ENCODE measurements at places on chromosomes 12 and 14.

GRCh38 chr14:104281768-104282301 is 143.4 kb downstream of the KIF26A start:
- DNase-seq: no peak

DNA sequence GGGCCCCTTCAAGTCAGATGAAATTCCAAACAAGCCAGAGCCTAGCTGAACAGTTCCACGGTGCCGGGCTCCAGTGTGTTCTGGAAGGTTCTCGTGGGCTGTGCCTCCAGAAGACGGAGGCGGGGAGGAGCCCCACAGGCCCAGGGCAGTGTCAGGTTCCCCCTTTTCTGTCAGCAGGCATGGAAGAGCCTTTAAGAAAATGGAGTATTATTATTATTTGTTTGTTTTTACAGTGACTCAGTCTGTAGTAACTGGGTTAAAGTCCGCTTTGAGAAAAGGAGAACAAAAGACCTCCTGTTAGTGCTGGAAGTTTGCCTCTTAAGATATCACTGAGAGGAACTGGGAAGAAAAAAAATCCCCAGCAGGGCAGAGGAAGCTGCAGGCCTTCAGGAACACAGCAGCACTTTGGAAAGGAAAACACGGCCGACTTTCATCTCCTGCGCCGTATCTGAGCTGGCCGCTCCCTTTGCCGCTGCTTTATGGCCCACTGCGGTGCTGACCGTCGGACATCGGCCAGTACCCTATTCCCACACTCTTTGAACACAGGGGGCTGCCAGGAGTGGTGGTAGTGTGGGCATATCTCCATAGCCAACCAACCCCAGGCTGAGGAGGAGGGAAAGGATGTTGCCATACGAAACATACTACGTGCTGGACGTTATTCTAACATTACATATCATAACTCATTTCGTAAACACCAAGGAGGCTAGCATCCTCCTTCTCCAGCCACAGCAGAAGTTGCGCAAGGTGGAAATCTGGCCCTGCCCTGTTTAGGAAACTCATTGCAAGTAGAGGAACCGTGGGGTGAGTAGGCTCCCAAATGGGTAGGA is 194.0 kb downstream of the ZFP36L1 start:
- DNase-seq: no peak

DNA sequence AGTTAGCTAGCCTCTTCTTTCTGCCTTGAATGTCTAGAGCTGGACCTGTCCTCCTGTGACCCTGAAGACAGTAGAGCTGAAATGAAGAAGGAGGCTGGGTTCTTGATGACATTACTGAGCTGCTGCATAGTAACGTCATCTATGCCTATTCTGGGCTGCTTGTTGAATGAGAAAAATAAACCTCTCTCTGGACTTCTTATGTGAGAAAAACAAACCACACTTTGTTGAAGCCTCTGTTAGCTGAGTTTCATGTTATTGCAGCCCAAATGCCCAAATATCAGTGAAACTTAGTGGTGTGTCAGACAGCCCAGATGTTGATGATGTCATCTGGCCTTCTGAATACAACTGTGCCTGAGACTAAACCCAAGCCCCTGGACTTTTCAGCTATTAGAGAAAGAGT is 67.0 kb upstream of the MAX start:
- DNase-seq: peak; percentile 43

DNA sequence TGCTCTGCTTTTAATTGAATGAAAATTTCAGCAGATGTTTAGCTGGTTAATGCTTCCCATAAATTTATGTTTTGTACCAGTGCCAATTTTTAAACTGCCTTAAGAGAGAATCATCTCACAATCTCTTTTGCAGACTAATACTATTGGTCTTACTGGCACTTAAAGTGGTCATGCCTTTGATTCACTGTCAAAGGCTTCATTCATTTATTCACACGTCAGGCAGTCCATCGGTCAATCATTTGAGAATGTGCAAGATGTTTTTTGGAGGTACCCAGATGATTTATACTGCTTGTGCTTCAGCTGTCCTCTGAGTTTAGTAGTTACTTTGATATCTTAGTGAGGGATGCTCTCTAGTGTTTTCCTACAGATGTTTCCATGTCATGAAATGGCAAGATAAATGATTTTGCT is 83.4 kb downstream of the NAV3 start:
- no peak for DNase-seq

DNA sequence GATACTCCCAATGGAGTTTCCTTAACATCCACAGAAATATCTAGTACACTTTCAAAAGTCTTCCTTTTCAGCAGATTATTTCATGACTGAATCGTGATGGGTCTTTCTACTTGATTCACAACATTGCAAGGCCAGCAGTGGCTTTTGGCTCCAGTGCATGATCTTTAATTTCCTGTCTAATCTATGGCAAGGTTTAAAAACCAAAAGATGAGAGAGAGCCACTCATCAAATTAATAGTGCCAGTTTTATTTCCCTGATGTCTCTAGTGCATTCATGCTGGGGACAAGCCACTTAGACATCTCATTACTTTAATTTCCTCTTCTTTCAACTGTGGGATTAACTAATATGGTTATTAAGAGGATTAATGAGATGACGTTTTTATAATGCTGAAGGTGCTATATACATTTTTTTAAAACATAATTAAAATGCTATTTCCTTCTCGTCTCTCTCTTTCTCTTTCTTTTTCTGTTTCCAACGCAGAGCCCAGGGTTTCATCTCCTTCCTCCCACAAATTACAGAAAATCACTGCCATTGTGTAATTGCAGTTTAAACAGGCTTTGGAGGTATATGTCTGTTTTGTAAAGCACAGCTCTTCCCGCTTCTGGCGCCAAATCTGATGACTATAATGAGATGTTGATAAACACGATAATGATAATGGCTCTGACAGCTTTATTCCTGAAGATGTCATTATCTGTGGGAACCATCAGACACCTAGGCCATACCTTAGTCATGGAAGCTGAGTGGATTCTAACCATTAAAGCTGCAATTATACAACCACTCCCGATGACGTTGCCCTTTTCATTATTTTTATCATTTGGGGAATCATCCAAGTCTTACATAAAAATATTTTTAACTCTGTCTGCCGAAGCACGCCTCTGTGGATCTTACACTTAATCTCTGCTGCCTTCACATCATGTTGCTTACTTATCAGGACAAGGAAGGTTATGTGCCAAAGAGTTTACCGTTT is 103.1 kb upstream of the PPM1H start:
- DNase-seq: no peak

DNA sequence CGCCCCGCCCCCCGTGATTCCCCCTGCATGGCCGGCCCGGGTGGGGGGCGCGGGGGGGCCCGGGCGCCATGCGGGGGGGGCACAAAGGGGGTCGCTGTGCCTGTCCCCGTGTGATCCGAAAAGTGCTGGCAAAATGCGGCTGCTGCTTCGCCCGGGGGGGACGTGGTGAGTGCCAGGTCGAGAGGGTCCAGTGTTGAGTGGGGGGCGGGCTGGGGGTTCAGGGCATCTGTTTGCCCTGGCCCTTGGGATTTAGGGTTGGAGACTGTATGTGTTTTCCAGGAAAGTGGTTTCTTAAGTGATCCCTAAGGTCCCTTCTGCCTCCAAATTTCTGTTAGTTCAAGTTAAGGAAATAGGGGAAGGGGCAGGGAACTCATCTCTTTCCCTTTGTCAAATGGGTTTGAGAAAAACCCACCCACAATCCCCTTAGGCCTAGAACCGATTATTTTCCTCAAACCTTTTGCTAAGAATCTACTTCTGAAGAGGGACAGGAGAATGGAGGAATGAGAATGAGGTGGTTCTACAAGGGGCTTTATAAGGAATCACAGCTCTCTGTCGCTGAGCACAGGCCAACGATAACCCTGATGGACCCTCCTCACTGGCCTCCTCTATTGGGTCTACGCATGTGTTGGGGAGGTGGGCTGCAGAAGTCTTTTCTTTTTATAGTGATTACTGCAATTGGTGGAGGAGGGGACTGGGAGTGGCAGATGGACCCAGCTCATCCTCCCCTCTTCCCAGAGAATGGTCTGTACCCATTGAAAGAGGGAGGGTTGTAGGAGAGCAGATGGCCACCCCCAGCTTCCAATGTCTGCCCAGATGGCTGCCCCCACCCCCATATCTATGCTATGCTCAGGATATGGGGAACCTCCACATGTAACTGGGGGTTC is 834 bp downstream of the ARHGEF25 start:
- DNase-seq: no peak

DNA sequence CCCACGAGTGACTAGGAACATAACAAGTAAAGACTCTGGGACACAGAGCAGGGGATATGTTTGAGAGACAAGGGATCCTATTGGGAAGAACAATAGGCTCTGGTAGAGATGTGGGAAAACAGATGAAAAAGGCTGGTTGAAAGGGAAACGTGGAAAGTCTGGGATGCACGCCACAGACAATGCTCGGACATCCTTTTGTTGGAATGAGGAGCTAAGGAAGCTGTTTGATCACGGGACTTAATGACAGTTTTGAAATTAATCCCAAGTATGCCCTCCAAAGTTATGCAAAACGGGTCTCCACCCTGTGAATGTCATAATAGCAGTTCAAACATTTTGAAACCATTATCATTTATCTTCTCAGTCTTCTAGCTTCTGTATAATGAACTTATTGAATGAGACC is 31.7 kb upstream of the ANO2 start:
- no peak for DNase-seq

DNA sequence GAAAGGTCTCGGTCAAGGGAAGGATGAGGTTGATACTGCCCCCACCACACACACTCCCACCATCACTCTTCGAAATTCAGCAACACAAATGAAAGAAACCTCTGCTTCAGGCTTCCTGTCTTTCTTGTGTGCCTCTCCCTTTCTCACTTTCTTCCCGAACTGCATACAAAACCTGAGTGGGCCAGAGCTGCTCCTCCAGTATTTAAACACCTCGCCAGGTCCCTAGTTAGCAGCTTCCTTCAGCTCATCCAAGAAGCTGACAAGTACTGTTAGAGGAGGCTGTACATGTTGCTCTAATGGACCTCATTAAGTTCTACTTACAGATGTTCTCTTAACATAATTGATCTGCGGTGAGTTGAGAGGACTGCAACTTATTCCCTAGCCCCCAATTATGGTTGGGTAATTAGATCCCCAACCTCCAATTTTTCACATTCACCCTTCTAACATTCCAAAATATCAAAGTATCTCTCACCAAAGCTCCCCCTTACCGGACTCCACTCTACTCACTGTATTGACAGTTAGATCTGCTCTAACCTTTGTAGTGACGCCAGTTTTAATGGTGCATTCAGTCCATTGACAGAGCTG is 4.1 kb upstream of the LMO3 start:
- DNase-seq: no peak

- DNase-seq: no peak
These were observed 1.6 kb upstream of the MANSC4 start for GRCh38 chr12:27781680-27782079.

DNA sequence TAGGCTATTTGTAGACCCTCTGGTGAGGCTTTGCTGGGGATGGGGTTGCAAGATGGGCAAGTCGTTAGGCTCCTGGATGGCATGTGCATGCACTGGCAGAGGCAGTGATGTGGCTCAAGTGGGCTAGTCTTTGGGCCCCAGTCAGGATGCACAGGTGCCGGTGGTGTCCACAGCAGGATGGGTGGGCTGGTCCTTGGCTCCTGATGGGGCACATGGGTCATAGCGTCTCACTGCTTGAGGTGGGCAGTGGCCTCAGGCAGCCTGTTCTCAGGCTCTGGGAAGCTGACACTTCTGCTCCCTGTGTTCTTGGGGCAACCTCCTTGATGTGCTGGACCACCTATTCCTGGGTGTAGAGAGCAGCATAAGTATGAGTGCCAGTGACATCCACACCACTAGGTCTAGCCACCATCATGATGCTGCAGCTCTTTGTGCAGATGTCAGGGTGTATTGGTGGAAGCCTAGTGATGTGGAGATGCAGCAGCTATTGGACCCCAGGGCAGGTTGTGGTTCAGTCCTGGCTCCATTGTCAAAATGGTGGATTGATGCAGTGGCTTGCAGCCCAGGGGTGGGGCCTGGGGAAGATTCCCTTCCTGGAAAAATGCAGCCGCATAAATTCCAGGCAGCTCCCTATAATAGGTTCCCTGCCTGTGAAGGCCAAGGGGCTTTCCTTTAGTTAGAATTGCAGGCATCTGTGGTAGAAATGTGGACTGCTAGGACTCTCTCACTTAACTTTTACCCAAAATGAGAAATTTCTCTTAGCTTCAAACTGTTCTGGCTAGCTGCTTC is 742.5 kb upstream of the MDGA2 start:
- no peak for DNase-seq

GRCh38 chr12:122944605-122945592 is 21.4 kb downstream of the ABCB9 start:
- DNase-seq: no peak

DNA sequence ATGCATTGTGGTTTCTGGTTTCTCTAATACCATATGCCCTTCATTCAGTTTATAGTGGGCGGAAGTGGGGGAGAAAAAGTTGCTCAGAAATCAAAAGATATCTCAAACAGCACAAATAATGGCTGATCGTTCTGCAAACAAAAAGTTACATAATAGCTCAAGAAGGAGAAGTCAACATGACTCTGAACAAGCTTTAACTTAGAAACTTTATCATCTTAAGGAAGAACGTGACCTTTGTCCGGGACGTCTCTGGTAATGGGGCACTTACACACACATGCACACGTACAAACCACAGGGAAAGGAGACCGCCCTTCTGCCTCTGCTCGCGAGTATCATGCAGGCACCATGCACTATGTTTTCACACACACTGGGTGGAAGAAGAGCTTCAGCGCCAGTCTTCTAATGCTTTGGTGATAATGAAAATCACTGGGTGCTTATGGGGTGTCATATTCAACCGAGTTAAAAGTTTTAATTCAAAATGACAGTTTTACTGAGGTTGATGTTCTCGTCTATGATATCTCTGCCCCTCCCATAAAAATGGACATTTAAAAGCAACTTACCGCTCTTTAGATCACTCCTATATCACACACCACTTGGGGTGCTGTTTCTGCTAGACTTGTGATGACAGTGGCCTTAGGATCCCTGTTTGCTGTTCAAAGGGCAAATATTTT is 4.7 kb downstream of the FOS start:
- no peak for DNase-seq

DNA sequence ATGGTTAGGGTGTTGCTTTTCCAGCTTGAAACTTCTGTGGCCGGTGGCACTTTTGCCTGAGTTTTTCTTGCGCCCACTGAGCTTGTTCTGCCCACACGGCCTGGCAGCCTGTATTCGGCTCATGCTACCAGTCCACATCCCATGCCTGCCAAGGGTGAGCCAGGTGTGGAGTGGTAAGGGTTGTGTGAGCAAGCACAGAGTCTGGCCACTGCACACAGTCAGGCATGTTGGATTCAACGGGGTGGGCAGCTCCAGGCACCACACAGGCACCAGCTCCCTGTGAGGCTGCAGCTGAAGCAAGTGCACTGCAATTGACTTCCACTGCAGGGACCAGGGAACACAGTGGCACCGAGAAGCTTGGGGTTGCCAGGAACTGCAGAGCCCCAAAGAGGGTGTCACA is 18.8 kb upstream of the NTS start:
- DNase-seq: no peak

- DNase-seq: peak; percentile 27
These were observed 7.8 kb upstream of the SERPINA9 start for GRCh38 chr14:94483729-94484275.

DNA sequence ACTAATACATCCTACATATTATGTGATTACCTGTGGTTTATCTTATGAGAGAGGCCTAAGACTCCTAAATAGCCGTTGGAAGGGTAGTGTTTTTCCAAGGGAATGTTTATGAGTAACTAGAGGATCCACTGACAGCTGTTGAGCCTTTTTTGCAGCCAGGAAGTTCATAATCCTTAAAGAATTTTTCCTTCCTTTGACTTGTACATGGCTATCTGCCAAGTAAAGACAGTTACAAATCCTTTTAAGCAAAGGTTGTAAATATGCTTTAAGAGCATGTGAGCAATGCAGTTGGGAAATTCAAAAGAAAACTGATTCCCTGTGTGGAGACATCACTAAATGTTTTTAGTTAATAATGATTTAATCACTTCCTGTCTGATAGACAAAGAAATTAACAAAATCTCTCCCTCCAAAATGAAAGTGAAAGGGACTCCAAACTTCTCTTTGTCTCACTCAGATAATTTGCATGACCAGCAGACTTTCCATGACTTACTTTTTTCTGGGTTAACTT is 333.8 kb downstream of the PDZRN4 start:
- peak; percentile 65 for DNase-seq

Data from GM03348 (cell line).